ENCODE measurements at places on chromosomes 3 and 15.
A peak's percentile ranks its signal among the peaks of the same experiment; 100 is the strongest.

GRCh38 chr3:120855665-120856437, 52.2 kb upstream of the STXBP5L start:
- DNase-seq, result no peak

DNA sequence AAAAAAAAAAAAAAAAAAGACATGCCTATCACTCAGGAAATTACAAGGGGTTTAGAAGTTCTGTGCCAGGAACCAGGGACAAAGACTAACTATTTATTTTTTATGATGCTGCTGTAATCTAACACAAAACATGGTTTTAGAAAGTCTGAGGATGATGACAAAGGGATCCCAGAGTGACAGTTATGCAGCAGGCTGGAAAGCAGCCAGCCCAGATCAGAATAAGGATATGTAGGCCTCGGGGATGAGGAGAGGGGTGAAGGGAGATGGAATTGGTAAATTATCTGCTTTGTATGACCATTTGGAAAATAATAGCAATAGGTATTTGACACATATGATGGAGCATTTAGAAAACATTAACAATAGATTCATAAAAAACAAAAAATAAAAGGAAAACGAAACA, 34.1 kb upstream of the NMD3 start:
- no peak for DNase-seq

DNA sequence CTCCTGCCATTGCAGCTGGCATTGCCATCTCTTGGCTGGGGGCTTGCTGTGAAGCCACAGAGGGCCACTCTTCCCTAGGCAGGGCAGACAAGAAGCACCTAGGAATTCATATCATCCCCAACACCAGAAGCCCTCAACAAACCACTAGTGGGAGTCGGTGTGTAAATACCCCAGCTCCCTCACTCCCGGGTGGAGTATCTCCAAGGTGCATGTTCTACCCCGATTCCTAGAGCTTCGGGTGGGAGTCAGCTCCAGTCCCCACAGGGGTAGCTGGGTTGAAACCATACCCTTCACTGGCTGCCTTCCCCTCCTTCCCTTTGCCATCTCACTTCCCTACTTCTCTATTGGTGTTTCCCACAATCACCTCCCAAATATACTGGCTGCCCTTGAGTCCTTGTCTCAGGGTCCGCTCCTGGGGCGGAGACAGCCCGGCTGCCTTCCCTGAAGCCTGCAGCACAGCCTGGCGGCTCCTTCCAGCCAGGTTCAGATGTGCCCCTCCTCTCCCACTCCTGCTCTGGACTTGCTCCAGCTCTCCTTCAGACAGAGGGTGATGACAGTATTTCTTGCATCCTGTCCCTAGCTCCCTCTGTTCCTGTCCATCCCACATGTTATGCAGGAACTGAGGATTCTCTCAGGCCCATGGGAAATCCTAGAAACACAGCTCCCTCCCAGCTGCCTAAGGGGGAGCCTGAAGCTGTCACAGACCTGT, 33.3 kb downstream of the FAM3D start:
- no peak for DNase-seq

DNA sequence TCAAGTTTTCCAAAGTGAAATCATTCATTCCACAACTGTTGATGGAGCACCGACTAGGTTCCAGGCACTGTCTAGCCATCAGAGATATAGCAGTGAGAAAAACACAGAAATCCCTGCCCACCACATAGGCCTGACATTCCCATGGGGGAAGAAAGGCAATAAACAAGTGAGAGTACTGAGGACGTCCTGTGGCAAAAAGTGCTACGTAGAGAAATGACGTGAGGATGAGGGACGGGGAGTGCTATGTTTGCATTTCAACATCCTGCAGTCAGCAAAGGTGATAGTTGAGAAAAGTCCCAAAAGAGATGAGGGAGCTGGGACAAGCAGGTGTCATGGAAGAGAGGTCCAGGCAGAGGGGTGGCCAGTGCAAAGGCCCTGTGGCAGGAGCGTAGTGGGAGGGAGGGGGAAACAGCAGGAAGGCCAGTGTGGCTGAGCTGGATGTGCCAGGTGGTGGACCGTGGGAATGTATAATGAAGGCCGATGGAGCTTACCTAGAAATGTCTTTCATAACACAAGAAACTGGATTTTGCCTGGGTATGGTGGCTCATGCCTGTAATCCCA, 10.4 kb upstream of the FURIN start:
- DNase-seq, result no peak

GRCh38 chr3:127700406-127700805, 27.7 kb downstream of the ABTB1 start:
- no peak for DNase-seq

DNA sequence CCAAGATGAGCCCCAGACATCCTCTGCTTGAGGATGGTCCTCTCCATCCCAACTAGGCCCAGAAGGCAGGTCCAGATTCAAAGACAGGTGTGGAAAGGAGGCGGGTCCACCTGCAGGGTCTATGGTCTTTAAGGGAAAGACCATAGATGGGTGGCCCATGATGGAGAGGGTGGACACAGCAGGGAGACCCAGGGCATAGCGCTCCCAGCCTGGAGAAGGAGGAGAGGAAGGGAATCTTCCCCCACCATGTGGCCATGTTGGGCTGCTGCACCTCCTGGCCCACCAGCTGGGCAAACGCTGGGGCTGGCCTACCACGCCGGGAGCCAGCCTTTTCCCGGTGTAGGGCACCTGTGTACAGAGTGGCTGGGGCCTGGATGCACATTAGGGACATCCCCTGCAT, 265.2 kb upstream of the TLE3 start:
- DNase-seq, result no peak

- DNase-seq, result no peak
These were observed 428.3 kb upstream of the ATP11B start for GRCh38 chr3:182364723-182365650.

- no peak for DNase-seq
These were observed 253.1 kb downstream of the RBMS3 start for GRCh38 chr3:29534006-29534405.

GRCh38 chr3:52055537-52056351, 627 bp downstream of the DUSP7 start:
- peak; percentile 17 for DNase-seq

DNA sequence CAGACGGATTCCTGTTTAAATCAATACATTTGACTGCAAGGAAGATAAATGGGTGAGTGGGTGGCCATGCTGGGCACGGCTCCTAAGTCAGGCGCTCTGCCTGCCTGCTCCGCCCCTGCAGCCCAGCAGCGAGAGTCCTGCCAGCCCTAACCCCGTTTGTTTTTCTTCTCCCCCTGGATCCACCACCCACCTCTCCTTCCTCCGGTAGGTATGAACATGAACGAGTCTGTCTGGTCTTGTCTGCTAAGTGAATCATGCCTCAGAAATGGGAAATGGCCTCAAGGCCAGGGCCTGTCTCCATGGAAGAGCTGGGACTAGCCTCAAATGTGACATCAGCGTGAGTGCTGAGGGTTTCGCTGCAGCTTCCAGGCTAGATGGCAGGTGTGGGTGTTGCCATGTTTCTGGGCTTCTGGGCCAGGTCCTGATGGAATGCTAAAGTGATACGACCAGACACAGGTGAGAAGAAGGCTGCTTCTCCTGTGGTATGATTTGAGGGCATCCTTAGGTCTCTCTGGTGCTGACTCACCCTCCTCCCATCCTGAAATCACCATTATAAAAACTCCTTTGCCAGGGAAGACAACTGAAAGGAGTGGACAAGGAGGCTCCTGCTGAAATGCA, 5.6 kb upstream of the FEM1B start:
- DNase-seq, result no peak

DNA sequence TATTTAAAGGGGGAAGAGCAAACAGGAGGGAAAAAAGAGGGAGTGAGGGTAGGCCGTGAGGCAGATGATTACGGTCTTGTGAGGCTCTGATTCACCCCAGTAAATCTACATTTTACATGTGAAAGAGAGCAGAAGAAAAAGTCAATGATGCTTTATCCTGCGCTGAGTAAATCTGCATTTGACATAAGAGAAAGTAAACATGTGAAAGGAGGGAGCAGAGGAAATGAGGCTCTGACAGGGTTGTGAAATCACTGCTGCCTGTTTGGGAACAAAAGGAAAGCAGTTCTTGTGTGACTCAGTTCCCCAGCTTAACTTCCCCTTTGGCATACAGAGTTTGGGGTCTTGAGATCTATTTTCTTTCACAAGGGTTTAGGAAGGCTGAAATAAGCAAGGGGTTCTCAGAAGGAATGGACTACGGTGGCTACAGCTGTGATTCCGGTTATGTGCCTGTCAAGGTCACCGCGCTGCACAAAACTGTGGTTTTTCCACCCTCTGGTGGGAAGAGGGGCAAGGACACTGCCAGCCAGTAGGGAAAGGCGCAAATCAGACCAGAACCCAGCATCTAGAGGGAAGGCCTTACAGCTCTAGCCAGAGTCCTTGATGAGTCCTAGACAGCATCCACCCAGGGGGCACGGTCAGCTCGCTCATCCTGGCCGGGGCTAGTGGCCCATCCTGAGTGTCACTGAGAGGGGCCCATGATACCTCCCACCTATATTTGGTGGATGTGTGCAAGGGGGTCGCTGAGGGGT, 18.9 kb upstream of the HCN4 start:
- no peak for DNase-seq

- DNase-seq, result no peak
These were observed 38.6 kb downstream of the MAGEF1 start for GRCh38 chr3:184672977-184673870.

Measured in stimulated activated CD8-positive, alpha-beta memory T cell treated with anti-CD3 and anti-CD28 coated beads, Interleukin-2, amount 100 ng/mL, for 1 hour (primary cell).